Right cardiac atrium (tissue), 5 donors: ENCODE measurements at places on chromosomes 4 and X. TPM values are rescaled to one million over a fixed set of nuclear protein-coding genes. Genes with fewer than 3 reads are reported as not detected.

ZNF280C gene
- 2.4 TPM for total RNA-seq

CC2D2A gene
- total RNA-seq = 8.2 TPM

TRPC5OS gene
- not detected for total RNA-seq

DUSP21 gene
- not detected for total RNA-seq

AR gene
- 14.5 TPM for total RNA-seq

TMPRSS11D gene
- not detected for total RNA-seq

AREG gene
- 2.7 TPM for total RNA-seq

CCNB3 gene
- 0.06 TPM for total RNA-seq

RASL11B gene
- 37.2 TPM for total RNA-seq

CENPI gene
- 0.51 TPM for total RNA-seq

SERPINA7 gene
- total RNA-seq = not detected

- no peak for DNase-seq
These were observed 2.2 kb downstream of the MAPK10 start for GRCh38 chr4:86357608-86358007.

DNA sequence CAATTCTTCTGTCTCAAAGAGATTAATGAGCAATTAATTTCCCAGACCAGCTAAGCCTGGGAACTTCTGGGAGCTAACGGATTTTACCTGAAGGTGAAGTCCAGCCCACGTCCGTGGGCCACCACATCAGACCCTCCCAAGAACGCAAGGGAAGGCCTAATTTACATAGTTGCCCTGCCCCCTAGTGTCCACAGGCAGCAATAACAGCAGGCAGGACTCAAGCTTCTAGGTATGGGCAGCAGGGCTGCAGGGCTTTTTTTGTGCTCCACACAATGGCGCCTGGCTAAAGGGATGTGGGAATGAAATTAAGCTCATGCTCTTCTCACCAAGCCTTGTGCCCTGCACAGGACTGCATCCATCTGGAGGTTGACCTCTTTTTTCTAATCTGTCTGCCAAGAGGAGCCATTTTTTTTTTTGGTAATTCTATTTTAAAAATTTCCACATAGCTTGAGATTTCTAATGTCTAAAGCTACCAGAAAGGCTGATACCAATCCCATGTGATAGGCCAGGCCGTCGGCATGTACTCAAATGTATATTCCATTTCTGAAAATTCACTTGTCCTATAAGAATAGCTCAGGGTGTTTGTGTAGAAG, 111.9 kb upstream of the TMEM164 start:
- peak; percentile 68 for DNase-seq

DNA sequence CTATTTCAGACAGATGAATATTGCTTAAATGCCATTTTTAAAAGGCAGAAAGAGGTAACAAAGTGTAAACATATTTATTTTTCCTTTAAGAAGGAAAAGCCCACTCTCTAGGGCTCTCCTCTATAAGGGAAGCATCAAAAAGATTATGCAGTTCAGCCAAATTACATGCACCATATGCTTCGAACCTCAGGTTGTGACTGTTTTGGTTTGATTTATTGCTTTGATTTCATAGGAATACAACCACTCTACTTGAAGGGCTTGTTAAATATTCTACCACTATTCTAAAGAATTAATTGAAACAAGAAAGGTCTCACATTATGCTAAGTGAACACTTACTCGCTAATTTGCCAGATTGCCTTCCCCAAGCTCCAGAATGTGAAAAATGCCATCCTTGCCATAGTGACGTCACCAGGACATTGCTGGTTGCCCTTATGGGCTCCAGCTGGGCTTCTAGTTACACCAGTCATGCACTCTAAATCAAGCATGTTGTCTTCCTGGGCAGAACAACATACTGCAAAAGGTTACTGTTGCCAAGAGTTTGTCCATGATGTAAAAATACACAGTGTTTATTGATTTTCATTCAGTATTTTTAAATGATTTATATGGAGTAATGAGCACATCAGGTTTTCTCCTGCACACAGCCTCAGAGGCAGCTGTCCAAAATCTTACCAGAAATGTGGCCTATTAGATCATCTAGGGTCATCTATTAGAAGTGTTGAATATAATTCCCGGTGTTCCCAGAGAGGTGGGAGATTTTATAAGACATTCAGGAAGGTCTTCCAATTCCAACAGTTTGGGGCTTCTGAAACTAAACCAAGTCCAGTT, 164.4 kb upstream of the RAPGEF2 start:
- no peak for DNase-seq

DNA sequence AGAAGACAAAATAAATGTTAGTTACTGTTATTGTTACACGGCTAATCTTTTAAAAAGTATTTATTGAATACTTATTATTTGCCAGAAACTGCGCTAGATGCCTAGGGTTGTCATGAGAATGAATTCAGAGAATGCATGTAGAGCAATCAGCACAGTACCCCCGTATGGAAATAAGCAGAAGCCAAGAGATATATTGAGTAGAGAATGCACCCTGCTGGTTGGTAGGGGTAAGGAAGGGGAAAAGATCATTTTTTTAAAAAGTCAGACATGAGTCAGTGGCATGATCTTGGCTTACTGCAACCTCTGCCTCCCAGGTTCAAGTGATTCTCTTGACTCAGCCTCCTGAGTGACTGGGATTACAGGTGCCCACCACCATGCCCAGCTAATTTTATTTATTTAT, 13.1 kb upstream of the DRP2 start:
- DNase-seq = no peak

GRCh38 chrX:45070116-45071007, 130.3 kb downstream of the DIPK2B start:
- DNase-seq = no peak

GRCh38 chrX:110401135-110401534, 42.5 kb downstream of the RTL9 start:
- DNase-seq = no peak

GRCh38 chrX:139971394-139971749, 6.1 kb upstream of the CXorf66 start:
- no peak for DNase-seq

DNA sequence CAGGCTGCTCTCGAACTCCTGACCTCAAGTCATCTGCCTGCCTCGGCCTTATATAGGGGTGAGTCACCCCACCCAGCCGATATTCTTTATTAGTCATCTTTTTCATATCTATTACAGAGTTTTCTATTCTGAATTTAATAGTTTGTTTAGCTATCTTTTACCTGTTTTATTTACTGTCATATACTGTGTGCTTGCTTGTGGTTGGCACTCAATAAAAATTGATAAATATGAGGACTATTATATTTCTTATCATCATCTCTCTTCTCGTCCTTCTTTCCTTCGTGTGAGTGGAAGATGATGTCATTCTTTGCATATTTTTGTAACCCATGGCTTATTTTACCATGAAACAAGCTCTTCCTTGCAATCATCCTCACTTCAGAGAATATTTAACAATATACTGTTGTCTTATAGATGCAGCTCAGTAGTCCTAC, 265.5 kb downstream of the ARHGAP24 start:
- DNase-seq = no peak

GRCh38 chr4:153997516-153997915, 208.6 kb upstream of the SFRP2 start:
- no peak for DNase-seq

DNA sequence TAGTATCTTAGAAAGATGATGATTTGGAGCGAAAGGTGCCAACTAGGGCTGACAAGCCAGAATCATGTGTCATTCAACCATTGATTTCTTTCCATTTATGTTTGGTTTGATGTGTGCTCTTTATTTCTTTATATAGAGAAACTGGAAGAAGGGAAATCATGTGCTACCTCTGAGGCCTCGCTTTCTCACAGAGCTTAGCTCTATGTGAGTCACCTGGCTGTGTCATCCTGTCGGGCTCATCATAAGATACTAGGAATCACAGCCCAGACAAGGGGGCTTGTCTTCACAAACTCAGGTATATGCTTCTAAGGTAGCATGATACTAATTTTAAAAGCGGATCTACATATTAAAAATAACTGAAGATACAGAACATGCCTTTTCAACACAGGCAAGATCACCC, 81.7 kb upstream of the GPM6B start:
- no peak for DNase-seq

DNA sequence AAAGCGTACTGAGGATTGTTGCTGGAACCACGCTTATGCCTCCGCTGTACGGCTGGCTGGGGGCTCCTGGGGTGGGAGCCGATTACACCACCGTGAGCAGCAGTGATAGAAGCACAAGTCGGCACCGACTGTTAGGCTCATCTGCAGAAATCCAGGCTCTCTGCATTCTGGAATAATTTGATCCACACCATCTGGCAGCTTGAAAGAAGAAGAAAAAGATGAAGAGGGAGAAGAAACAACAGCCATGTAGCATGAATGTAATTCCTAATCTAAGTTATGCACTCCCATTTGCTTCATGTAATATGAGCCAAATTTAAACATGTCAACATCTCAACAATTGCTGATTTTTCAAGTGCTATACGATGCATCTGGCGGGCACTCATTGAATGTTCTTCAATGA, 84.6 kb upstream of the DHX15 start:
- no peak for DNase-seq

GRCh38 chr4:177006331-177006730, 213.6 kb upstream of the VEGFC start:
- no peak for DNase-seq

- no peak for DNase-seq
These were observed 43.2 kb downstream of the QDPR start for GRCh38 chr4:17468619-17469221.

DNA sequence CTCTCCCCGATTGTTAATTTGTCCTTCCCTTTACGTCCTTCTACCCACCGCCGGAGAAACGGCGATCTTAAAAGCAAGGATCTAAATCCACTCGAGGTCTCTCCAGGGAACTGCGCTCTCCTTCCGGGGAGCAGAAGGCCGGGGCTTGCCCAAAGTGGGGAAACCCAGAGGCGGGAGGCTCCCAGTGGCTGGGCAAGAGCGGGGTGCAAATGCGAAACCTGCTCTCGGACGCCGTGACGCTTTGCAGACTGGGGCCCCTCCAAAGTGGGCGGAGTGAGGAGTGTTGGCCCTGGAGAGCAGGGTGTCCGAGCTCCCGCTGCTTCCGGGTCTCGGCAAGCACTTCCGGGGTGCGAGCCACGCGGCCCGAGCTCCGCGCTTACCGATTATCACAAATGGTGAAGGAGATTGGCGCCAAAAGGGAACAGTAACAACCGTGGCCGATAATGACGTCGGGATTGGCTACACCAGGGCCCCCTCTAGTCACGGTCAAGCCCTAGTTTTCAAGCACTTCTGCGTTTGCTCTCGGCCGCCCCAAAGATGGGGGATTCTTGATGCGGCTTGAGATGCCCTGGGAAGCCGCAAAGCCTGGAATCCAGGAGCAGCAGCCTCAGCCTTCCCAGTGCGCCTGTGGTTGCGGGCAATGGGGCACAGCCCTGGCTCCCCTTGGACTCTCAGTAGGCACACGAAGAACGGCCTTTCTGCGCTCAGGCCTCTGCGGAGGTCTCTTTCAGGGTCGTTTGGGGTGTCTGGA, 29.0 kb downstream of the HAND2 start:
- DNase-seq = peak; percentile 78

GRCh38 chrX:113833096-113834055, 750.5 kb upstream of the HTR2C start:
- DNase-seq = no peak

- DNase-seq = peak; percentile 36
These were observed 98.9 kb downstream of the FAM13A start for GRCh38 chr4:88958080-88958479.

- no peak for DNase-seq
These were observed 5.4 kb downstream of the AKAP17A start for GRCh38 chrX:1596676-1597344.

GRCh38 chr4:138599965-138600364, 357.8 kb upstream of the SLC7A11 start:
- no peak for DNase-seq

DNA sequence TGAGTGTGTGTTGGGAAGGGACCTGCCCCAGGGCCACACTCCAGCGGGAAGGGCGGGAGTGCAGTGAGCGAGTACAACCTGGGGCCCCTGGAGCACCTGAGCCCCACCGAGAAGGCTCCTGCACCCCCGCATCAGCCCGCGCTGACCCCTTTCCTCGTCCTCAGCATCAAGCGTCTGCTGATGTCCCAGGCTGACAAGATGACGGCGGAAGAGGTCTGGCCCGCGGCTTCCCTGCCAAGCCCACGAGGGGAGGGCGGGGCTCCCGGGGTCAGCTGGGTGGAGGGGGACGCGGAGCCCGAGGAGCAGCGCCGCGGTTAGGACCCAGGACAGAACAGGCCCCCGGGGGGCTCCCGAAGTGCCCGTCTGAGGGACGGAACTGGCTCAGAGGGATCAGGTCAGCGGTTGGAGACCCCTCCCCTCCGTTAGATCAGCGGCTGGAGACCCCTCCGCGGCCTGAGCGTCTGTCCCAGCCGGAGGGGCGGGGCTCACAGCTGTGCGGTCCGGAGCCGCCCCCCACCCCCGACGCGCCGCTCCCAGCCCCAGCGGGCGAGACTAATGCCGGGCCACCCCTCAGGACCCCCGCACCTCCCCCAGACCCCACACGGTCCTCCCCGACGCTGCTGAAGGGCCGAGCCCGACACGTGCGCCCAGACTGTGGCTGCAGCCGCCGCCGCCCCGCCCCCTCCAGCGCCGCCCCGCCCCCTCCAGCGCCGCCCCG, 6.7 kb downstream of the MYL5 start:
- DNase-seq = peak; percentile 89

DNA sequence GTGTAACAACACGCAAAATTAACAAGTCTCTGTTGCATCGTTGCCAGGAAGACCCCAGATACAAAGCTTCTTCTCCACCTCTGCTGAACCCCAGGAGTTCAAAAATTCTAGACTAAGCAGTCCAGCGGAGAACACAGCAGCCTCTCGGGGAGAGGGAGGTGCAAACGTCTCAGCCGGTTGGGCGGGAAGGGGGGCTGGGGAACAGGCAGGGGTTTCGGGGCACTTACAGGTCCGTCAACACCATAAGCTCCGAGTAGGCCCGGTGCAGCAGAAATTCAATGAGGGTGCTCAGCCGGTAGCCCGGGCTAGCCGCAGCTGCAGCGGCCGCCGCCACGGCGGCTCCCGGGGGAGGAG, 394 bp downstream of the MED14 start:
- peak; percentile 64 for DNase-seq

GRCh38 chrX:37686996-37687395, 1.4 kb downstream of the XK start:
- no peak for DNase-seq

GRCh38 chr4:155076256-155076785, 132.1 kb upstream of the NPY2R start:
- DNase-seq = no peak
